ENCODE measurements at places on chromosomes 1 and 21. TPM values are rescaled to one million over a fixed set of nuclear protein-coding genes. Genes with fewer than 3 reads are reported as not detected.
A peak's percentile ranks its signal among the peaks of the same experiment; 100 is the strongest.

GRCh38 chr1:197269053-197269452 is 1.0 kb downstream of the CRB1 start:
- H3K27me3 ChIP-seq, result no peaks in the 10 kb centered on the region
- H3K4me3 ChIP-seq, result no peak overlapping the region
- H3K4me1 ChIP-seq, result no peaks in the 10 kb centered on the region
- DNase-seq, result peak; percentile 32
- no peaks in the 10 kb centered on the region for H3K36me3 ChIP-seq

CELA3B gene
- not detected for total RNA-seq

- no peaks in the 10 kb centered on the region for H3K36me3 ChIP-seq
- no peaks in the 10 kb centered on the region for H3K4me1 ChIP-seq
- DNase-seq, result no peak
- no peak overlapping the region for H3K4me3 ChIP-seq
- H3K27ac ChIP-seq, result no peak overlapping the region
Measured at GRCh38 chr21:44670642-44671432, 4.1 kb upstream of the KRTAP12-2 start.

GRCh38 chr1:29708796-29709703 is 472.7 kb downstream of the PTPRU start:
- no peak overlapping the region for H3K4me3 ChIP-seq
- peak overlapping the region; percentile 68 for H3K27ac ChIP-seq
- H3K36me3 ChIP-seq, result no peaks in the 10 kb centered on the region
- peaks cover 12% of the 10 kb centered on the region for H3K27me3 ChIP-seq
- no peak for DNase-seq
